Left ventricle myocardium superior (tissue), 1 donor: ENCODE measurements at places on chromosomes 16 and 17.

DNA sequence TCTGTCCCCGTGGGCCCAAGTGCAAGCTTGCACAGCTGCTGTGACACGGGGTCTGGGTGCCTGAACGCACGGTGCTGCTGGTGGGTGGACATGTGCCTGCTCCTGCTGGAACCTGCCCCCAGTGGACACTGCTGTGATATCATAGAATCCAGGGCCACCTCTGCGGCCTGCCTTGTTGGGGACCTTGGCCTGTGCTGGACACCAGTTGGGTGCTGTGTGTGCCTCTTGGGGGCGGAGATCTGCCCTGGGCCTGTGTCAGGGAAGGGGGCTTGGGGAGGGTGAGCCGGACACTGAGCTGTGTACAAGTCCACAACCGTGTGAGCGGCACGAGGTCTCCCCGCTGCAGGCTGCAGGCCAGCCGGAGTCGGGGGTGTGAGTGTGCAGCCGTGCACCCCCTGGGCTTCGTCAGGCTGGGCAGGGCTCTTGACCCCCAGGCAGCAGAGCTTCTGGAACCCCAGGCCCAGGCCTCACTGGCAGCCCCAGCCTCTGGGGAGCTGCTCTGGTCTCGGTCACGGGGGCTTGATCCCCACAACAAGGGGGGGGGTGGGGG is 33.3 kb downstream of the GSE1 start:
- DNase-seq, result no peak

GRCh38 chr17:7011942-7012254 is 526 bp upstream of the RNASEK start:
- DNase-seq, result no peak

DNA sequence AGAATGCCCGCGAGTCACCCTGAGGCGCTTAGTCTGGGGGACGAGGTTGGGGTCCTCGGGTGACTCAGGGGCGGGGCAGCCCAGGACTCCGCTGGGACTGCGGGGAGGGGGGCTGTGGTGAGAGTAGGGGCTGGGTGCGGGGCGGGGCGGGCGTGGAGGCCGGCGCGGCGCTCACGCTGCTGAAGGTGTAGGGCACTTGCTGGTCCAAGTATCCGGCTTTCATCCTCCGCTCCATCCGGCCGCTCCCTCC is 832 bp downstream of the ETV4 start:
- DNase-seq, result peak; percentile 43

DNA sequence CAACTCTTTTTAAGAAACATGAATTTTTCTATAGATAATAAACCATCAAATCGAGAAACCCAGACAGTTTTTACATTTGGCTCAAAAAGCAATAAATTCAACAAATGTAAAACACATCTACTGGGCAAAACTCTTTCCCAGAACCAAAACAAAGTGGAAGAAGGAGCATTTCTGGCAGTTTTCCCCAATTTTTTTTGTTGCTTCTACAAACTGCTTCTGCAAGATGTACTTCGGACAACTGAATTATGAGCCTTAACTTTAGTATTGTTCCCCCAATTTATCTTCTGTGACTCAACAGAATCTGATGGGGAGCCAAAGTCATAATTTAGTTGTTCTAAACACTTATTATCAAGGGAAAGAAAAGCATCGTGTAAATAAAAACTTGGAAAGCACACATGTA is 1047.2 kb downstream of the CDH11 start:
- no peak for DNase-seq

GRCh38 chr17:2023692-2024571 is 1.2 kb downstream of the RTN4RL1 start:
- peak; percentile 58 for DNase-seq

GRCh38 chr17:80948019-80948975 is 43.3 kb upstream of the CHMP6 start:
- DNase-seq, result peak; percentile 35

DNA sequence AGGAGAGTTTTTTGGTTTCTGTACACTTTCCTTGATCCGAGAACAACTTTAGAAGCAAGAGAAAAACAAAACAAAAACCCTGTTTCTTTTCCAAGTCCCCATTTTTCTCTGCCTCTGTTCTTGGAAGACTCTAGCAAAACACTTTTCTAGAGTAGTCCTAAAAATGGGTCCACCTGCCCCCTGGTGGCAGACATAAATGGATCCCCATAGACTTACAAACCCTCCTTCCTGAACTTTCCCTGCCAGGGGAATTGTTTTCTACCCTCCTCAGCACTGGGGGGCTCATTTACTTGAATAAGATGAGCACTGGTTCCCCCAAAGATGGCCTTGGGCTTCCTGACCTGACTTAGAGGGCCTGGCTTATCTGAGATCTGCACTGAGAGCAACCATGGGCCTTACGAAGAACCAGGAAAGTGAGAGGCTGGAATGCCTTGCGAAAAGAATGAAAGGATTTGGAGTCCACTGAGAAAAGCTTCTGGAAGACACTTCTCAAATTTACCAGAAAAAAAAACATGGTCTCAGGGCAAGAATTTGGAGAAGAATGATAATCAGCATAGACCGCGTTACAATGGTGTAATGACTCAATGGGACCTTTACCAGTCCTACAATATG is 48.0 kb upstream of the CDYL2 start:
- no peak for DNase-seq

- peak; percentile 53 for DNase-seq
These were observed 59.9 kb downstream of the OR1D5 start for GRCh38 chr17:3003296-3004149.

- DNase-seq, result no peak
These were observed 19.8 kb upstream of the GAA start for GRCh38 chr17:80081596-80081995.

- DNase-seq, result peak; percentile 63
These were observed 390 bp upstream of the UNC13D start for GRCh38 chr17:75844530-75845057.

- no peak for DNase-seq
These were observed 32.7 kb downstream of the YWHAE start for GRCh38 chr17:1367351-1367745.

GRCh38 chr17:29837531-29837930 is 92.5 kb downstream of the SSH2 start:
- DNase-seq, result no peak

GRCh38 chr16:66572356-66572755 is 6.1 kb downstream of the CMTM1 start:
- DNase-seq, result no peak

DNA sequence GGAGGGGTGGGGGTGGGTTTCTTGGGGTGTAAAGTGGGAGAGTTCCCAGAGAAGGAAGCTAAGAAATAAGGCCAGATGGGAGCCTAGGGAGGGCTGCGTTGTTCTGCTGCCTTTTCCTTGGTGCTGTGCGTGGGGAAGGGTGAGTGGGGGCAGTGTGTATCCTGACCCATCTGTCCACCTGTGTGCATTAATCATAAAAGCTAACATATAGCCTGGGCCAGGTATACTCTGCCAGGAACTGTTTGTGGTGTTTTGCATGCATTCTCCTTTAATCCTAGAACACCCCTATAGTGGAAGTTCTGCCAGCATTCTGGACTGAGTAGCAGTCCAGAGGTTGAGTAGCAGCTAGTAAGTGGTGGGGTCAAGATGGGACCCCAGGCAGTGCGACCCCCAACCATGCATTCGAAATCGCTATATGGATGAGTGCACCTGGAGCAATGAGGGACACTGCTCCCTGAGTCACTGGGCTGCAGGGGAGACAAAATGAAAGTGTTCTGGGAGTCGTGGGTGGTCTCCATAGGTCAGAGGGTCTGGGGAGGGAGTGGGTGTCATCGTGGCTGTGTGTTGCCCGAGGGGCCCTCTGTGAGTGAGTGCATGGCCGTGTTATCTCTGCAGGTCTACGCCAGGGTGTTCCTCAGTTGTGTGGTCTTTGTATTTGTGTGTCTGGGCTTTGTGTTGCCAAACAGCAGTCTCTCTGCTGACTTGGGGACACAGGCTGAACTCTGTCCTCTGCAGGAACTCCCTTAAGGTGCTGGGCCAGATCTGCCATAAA is 1.3 kb downstream of the ERBB2 start:
- DNase-seq, result no peak

GRCh38 chr16:80993307-80993706 is 13.4 kb downstream of the CMC2 start:
- DNase-seq, result no peak

- DNase-seq, result peak; percentile 87
These were observed 25.8 kb downstream of the WSB1 start for GRCh38 chr17:27319541-27320221.

GRCh38 chr16:22728167-22728836 is 85.7 kb upstream of the HS3ST2 start:
- DNase-seq, result no peak

- no peak for DNase-seq
These were observed 3.6 kb upstream of the ITGA3 start for GRCh38 chr17:50052241-50052796.

GRCh38 chr16:25141648-25142047 is 30.1 kb downstream of the LCMT1 start:
- DNase-seq, result no peak

DNA sequence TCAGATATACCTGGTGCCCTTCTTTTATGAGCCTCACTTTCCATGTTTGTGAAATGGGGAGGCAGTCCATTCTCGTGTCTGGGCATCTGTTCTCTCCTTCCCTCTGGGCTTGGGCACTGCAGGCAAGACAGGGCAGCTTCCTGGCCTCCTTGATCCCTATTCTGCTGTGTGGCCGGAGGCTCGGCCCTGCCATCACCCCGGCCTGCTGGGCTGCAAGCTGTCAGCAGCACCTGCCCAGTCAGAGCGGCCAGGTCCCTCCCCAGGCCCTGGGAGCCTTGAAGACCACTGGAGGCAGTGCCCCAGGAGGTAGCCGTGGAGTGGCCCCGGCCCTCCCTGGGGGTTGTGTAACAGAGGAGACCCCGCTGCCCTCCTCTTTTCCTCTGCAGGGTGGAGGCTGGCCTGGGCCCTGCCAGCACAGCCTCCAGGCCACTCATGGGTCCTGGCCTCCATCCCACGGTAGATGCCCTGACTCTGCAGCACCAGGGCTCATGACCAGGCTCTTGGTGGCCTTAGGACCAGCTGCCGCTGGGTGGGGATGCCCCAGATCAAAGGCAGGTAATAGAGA is 9.2 kb downstream of the KCNJ12 start:
- DNase-seq, result no peak

DNA sequence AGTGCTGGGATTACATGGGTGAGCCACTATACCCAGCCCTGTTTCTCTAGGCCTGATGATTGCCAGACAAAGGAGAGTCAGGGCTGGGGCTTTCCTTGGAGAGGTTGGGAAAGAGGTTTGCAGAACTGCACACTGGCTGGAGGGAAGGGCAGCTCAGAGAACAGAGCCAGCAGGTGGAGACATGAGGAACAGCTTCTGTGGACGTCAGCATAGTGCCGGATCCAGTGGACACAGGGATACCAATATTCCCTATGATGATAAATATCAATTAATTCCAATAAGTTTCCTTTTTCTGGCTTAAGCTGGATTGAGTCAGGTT is 43.2 kb upstream of the SCNN1B start:
- no peak for DNase-seq

DNA sequence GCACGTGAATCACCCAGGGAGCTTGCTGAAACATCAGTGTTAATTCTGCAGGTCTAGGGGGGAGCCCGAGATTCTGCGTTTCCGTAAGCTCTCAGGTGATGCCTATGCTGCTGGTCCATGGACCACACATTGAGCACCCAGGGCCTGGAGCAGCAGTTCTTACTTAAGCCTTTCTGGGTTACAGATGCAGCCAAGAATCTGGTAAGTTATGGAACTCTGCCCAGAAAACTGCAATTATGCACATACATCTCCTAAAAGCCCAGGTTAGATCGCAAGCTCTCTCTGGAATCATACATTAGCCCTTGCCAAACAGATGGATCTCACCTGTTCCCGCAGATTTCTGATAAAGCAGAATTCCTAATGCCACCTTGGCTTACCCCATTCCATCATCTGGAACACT is 265.9 kb upstream of the SALL1 start:
- DNase-seq, result no peak

DNA sequence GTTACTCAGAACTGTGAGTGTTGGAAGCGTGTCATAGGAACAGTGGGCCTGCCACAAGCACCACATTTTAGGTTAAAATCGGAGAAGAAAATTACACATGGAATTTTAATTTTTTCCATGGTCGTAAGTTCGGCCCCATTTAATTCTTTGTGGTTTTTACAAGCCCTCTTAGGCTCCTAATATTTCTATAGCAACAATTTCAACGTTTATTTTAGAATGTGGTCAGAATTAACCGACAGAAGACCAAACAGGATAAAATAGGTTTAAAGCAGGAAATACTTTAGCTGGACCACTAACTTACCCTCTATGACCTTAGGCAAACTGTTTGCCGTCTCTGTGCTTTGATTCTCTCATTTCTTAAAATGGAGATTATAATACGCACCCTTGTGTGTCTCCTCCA is 69.9 kb downstream of the FTO start:
- no peak for DNase-seq

DNA sequence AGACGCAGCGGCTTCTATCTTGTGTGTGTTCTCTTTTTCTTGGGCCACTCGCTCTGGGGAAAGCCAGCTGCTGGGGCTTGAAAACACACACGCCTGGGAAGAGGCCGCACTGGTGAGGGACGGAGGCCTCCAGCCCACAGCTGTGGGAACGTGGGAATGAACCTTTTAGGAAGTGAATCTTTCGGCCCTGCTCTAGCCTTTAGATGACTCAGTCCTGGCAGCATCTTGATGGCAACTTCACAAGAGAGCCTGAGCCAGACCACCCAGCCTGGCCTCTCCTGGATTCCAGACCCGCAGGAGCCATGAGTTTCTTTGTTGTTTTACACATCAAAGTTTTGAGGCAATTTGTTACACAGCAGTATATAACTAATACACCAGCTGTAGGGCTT is 2.2 kb upstream of the PDPK1 start:
- DNase-seq, result no peak

DNA sequence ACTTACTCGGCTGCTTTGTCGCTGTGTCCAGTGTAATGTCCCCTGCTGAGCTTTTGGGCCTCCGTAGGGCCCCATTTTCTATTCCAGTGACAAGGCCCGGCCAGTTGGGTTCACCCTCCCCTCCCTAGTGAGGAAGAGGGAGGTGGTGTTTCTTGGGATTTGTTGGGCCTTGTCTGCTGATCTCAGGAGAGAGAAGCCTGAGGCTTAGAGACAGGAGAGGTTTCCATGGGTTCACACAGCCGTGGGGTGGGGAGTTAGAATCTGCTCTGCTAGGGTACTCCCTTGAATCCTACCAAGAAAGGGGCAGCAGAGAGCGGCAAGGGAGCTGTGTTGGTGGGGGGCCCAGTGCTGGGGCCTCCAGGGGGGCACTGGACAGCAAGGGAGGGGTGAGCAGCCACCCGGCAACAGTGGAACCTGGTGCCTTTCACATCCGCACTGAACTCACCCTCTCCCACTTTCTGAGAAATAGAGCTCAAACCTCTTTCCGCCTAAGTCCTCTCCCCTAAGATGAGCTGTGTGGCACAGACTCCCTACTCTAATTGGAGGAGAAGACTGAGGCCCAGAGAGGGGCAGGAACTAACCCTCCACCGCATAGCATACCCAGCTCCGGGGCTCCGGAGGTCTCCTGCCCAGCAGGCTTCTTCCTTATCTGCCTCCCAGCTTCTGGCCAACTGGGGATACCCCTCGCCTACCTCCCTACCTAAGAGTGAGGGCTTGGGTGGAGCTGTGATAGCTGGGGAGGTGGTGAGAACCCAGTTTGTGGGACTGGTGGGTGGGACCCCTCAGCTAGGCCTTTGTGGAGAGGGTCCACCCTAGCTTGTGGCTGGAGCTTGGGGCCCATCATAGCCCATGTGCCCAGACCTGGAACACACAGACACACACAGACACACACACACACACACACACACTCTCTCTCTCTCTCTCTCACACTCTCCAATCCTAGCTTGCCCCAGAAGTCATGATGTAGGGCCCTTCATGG is 6.8 kb downstream of the TBKBP1 start:
- no peak for DNase-seq
